ENCODE measurements at places on chromosomes 6 and 20.

DNA sequence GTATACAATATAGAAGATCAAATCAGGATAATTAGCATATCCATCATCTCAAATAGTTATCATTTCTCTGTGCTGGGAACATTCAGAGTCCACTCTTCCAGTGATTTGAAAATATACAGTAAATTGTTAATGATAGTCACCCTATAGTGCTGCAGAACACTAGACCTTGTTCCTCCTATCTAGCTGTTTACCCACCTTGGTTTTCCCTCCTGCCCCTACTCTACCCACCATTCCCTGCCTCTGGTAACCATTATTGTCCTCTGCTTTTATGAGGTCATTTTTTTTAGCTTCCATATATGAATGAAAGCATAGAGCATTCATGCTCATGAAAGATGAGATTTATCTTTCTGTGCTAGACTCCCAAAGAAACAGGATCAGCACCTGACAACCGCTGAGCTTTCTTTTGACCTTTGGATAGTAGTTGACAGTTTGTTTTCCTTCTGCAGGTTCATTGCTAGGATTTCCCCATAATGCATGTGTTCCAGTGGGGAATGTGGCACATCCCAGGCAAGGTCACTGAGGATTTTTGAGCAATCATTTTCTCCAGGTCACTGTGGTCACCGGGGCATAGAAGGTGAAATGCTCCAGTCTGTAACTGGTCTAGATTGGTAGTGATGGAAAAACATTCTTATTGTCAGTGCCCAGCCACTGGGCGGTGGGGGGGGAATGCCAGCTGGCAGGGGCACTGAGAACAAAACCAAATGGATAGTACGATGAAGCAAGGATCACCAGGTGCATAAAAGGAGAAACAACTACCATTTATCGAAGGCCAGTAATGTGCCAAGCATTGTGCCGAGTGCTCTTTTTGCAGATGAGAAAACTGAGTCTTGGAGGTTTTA lies 33.6 kb upstream of the BCAS1 start:
- no peak for DNase-seq

- DNase-seq: no peak
Measured at GRCh38 chr6:159067334-159067733, 22.5 kb upstream of the TAGAP start.

GRCh38 chr6:116392132-116393013 lies 21.6 kb downstream of the DSE start:
- no peak for DNase-seq

GRCh38 chr20:37226889-37227288 lies 34.7 kb downstream of the GHRH start:
- no peak for DNase-seq

GRCh38 chr20:4153251-4153650 lies 137.9 kb upstream of the RNF24 start:
- no peak for DNase-seq

DNA sequence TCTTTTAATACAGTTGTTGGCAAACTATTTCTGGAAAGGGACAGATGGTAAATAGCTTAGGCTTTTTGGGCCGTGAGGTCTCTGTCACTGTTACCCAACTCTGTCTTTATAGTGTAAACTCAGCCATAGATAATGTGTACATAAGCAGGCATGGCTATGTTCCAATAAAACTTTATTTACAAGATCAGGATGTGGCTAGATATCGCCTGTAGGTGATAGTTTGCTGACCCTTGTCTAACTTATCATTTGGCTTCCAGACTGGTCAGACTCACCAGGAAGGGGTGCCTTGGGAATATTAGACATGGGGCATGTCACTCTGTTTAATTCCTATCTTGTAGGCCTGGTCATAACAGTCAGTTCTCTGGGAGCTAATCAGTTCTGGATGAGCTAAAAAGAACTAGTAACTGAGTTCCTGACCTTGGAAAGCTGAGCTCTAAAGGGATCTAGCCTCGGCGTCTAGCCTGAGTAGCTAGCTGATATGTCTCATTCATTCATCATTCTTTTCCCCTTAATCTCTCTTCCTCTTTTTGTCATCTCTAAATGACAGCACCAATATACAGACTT lies 163.6 kb downstream of the SLC16A10 start:
- no peak for DNase-seq

- DNase-seq: no peak
Measured at GRCh38 chr6:42984924-42985475, 630 bp downstream of the PPP2R5D start.

GRCh38 chr20:8602389-8603116 lies 466.3 kb upstream of the PLCB4 start:
- no peak for DNase-seq

DNA sequence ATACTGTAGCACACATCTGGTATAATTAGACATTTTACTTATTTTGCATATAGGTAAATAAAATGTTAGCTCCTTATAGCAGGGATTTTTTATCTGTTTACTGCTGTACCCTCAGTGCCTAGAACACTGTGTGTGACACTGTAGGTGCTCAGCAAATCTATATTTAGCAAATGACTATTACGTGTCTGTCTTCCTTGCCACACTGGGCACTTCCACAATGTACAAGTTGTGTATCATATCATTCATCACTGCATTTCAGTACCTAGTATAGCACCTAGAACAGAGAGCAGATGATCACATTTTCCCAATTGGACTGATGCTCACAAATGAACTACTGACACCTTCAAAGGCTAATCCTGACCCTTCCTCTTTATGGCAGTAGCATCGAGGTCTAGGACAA lies 115.6 kb downstream of the MYB start:
- DNase-seq: no peak

DNA sequence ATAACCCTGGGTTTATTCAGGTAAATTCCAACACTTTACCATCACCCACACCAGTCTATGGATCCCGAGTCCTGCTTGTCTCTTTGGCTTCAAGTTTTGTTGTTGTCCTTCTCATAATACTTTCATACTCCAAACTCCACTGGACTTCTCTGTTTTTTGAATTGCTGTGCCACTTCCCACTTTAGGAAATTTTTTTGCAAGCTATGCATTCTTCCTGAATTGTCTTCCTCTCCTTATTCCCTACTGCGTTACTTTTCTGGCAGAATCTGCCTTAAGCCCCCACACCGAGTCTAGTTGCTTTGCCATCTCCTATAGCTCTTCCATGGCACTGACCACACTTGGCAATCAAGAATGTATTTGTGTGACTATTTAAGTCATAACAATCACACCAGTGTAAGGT lies 96.1 kb downstream of the TSHZ2 start:
- DNase-seq: no peak

GRCh38 chr20:58219342-58219700 lies 9.1 kb downstream of the ANKRD60 start:
- no peak for DNase-seq

- DNase-seq: no peak
Measured at GRCh38 chr6:147395158-147395557, 113.3 kb upstream of the SAMD5 start.

DNA sequence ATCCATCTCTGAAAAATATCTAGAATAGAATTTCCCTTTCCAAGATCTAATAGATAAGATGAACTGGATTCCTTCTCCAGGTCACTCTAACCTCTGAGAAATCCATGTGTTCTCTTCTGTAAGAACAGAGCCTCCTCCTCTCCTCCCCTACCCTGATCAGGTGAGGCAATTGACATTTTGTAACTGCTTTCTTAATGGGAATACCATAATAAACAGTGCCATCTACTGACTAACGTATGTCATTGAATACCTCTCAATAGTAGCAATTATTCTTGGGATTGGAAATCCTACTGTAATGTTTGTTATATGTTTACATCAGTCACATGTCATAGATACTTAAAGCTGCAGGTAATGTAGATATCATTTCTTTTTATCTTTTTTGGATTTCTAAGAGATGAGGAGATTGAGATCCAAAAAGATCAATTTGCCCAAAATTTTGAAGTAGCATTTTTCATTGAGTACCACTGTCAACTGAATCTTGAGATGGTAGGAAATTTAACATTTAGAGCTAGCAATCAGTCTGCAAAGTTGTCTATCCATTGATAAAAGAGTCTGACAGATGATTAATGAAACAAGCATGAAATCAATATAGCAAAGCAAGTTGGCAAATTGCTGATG lies 365.8 kb upstream of the HSF2 start:
- no peak for DNase-seq
